ENCODE measurements at places on chromosomes 7 and 10.
A peak's percentile ranks its signal among the peaks of the same experiment; 100 is the strongest.

- DNase-seq, result no peak
Measured at GRCh38 chr10:128908499-128908898, 558.5 kb upstream of the MGMT start.

- DNase-seq, result no peak
Measured at GRCh38 chr7:26858241-26858715, 6.1 kb downstream of the SKAP2 start.

- peak; percentile 38 for DNase-seq
Measured at GRCh38 chr7:25968205-25968993, 183.6 kb upstream of the NFE2L3 start.

GRCh38 chr10:30854656-30855055, 177.0 kb downstream of the ZNF438 start:
- DNase-seq, result no peak

- DNase-seq, result no peak
Measured at GRCh38 chr7:101952355-101953247, 135.2 kb downstream of the CUX1 start.

DNA sequence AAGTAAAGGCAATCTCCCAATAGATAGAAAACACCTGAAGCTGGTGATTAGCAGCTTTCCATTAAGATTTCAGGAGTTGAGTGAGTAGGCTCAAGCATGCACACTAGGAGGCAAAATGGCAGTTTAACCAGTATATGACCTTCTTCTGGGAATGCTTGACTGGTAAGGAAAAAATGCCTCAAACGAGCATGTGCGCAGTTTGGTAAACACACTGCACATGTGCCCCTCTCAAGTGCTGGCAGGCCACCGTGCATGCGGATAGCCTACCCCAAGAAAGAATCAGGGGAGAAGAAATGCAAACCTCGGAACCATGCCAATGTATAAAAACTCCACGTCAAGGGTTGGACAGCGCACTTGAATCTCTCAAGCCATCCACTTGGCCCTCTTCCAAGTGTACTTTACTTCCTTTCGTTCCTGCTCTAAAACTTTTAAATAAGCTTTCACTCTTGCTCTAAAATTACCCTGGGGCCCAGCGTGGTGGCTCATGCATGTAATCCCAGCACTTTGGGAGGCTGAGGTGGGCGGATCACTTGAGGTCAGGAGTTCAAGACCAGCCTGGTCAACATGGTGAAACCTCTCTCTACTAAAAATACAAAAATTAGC, 98.8 kb upstream of the CDK1 start:
- no peak for DNase-seq

- DNase-seq, result no peak
Measured at GRCh38 chr7:44536090-44536489, 5.0 kb downstream of the NPC1L1 start.

- DNase-seq, result no peak
Measured at GRCh38 chr7:151709141-151710038, 167.5 kb downstream of the PRKAG2 start.

DNA sequence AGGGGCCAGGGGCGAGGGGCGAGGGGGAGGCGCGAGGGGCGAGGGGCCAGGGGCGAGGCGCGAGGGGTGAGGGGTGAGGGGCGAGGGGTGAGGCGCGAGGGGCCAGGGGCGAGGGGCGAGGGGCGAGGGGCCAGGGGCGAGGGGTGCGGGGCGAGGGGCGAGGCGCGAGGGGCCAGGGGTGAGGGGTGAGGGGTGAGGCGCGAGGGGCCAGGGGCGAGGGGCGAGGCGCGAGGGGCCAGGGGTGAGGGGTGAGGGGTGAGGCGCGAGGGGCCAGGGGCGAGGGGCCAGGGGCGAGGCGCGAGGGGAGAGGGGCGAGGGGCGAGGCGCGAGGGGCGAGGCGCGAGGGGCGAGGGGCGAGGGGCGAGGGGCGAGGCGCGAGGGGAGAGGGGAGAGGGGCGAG, 192.3 kb downstream of the PTPRN2 start:
- DNase-seq, result no peak

DNA sequence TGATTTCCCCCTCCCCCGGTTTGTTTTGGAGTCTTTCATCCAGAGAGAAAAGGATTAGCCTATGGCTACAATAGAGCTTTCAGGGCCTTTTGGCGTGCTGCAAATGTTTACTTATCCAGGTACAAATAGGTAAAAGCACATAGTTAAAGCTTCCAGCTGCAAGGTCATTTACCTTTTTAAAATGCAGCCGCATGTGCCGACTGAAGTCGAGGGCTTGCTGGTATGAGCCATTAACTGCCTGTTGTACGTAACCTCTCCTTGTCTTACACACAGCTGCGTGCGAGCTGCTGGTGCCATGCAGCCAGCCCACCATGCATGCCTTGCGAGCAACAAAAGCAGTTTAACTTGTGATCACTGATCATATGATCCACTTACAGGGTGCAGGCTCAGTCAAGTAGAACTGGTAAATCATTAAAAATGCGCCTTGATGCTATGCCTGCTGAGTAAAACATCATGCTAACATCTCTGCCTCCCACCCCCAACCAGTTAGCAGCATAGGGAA, 866.4 kb downstream of the LRMDA start:
- DNase-seq, result no peak

- DNase-seq, result no peak
Measured at GRCh38 chr10:44198096-44198779, 186.7 kb downstream of the CXCL12 start.
